ENCODE measurements at places on chromosomes 7 and 10.
A peak's percentile ranks its signal among the peaks of the same experiment; 100 is the strongest.

DNA sequence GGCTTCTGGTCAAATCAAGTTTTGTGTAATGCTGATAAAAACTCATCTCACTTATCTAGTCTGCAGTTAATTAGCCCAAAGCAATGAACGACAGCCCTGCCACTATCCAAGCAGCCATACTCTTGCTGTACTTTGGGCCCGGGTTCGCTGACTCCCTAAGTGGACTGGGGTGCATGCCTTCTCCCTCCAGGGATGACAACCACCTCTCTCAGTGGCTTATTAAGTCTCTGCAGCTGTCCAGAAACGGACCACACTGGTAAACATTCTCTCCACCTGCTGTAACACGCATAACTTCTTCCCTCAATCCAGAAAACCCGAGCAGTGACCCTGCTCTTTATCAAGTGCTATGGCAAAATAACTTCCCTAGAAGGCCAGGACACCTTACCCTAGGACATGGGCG is 3.9 kb downstream of the FBXW4 start:
- DNase-seq: no peak

GRCh38 chr7:100614308-100614861 is 2.0 kb downstream of the MOSPD3 start:
- DNase-seq: no peak

DNA sequence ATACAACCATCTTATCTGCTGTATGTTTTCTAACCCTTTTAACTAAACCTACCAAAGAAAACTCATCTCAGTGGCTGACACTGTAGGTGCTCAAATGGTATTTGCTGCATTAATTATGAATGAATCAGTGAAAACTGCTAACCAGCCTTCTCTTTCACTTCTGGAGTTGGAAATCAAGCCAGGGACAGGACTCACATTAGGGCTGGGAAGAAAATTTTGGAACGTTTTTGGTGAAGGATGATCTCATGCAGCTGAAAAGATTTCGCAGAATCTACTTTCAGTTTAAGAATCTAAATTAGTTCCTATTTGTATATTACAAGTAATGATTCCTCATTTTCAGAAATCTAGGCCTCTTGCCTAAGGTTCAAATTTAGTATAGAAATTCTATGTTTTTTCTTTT is 12.9 kb downstream of the MTPN start:
- DNase-seq: peak; percentile 74

DNA sequence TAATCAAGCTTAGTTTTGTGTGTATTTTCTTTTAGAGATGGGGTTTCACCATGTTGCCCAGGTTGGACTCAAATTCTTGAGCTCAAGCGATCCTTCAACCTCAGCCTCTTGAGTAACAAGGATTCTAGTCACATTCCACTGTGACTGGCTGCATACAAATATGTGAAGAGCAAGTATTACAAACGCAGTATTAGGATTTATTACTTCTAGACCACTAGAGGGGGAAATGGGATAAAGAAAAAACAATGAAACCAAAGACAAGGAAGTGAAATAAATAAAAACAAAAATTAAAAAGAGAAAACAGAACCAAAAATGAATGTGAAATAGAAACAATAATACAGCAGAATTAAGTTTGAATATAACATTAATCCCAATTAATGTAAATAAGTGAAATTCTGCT is 308.7 kb downstream of the ANKRD30A start:
- DNase-seq: peak; percentile 19

- DNase-seq: no peak
Measured at GRCh38 chr10:22152403-22152802, 65.4 kb downstream of the EBLN1 start.

DNA sequence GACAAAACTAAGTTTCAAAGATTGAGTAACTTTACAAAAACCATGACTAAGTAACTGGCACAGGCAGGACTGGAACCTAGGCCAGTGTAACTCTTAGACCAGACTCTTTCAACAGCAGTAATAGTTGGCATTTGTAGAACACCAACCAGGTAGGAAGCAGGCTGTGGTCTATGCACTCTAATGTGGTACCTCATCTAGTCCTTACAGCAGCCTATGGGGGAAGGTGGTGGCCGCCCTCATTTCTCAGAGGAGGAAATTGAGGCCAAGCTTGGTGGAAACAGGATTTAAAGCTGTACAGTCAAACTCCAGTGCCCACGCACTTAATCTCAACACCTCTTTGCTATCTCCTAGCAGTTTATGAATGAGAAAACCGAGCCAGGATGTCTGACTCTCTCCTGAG is 165.4 kb upstream of the LRGUK start:
- no peak for DNase-seq

DNA sequence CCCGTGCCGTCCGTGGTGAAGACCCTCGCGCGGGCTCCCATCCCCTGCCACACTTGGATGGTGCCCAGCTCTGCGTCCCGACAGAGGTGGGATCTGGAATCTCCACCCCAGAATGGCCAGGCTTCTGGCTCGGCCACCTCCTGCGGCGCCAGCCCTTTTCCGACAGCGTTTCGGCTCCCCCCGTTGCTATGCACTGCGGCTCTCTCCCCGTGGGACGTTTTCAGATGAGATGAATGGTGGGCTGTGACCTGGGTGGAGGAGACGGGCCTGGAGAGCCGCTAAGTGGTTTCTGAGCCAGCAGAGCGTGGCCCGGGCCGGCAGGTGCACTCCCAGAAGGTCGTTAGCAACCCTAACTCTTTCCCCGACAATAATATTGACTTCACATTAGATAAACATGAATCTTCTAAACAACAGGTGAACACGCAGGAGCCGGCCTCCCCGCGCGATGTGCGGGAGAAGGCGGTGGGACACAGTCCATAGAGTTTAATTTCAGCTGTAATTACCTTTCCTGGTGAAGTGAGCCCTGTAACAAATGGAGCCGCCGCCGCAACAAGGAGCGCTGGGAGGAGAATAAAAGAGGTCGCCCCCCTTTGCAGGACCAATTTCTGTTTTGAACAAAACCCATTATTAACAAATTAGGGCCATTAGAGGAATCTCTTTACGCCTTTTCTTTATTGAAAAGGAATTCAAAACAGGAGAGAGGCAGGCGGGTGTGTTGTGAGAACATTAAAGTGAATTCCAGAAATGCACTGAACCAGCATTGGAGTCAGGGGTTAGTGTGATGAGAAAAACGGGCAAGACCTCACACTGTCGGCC is 294.3 kb upstream of the PFKP start:
- no peak for DNase-seq

DNA sequence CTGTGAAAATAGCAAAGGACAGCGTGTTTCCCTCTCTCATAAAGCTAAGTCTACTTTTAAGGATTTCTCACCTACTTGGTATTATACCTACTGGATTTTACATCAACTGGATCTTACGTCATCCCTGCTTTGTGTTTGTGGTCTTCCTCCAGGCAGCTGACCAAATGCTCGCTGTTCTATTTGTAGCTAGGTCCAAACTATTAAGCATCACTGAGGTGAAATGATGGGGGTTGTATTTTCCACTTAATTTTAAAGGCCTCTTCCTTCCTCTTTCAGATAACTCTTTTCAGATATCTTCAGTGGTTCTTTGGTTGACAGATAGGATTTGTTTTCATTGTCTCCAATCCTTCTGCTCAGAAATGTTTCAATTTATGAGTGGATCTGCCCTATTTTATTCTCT is 169.7 kb downstream of the RNLS start:
- DNase-seq: no peak

DNA sequence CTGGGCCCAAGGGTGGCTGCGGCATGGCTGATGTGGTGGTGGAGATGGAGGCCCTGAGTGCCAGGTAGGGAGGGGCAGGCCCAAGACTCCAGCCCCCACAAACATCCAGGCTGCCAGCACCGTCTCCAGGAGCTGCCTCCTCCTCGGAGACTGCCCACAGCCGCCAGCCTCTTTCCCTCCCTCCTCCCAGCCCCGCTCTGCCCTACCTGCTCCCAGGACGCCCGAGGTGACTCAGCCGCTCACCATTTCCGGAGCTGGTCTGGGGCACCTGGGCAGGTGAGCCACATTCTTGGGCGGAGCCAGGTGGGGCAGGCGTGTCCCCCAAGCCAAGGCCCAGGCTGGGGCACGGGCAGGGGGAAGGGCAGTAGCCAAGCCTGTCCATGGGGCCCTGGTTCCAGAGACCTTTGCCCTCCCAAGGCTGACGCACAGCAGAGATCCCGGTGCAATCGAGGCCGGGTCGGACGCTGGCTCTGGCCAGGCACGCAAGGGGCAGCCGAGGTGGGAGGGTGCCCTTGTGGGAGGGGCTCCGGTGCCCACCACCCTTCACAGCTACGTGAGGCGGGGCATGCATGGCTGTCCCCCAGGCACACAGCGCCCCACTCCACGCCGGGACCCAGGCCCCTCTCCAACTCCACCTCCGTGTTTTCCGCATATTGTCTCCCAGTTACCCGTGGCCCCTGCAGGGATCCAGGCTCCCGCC is 8.8 kb downstream of the ADAP1 start:
- DNase-seq: no peak

DNA sequence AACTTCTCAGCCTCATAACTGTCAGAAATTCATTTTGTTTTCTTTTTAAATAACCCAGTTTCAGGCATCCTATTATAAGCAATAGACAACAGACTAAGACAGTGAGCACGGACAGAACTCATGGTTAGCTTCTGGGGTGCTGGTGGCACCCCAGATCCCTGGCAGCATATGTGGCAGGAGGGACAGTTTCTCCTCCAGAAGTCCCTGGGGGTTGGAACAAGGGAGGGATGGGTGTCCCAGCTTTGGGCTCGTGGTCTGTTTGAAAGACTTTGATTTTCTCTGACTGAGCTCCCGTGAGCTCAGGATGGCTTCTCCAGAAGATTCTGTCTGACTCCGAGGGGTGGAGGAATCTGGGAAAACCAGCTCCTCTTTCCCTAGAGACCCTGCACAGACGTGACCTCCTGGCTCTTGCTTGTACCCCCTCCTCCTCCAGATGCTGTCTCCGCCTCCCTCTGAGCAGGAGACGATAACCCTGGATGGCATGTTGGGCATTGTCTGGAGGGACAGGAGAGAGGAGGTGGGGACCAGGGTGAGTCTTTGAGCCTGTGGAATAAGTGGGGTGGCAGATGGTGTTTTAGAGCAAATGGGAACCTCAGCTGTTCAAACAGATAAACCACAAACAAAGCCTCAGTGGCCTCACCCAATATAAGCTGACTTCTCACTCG is 421.1 kb downstream of the GLRX3 start:
- DNase-seq: no peak

GRCh38 chr7:134943785-134944400 is 42.4 kb upstream of the AGBL3 start:
- peak; percentile 30 for DNase-seq

DNA sequence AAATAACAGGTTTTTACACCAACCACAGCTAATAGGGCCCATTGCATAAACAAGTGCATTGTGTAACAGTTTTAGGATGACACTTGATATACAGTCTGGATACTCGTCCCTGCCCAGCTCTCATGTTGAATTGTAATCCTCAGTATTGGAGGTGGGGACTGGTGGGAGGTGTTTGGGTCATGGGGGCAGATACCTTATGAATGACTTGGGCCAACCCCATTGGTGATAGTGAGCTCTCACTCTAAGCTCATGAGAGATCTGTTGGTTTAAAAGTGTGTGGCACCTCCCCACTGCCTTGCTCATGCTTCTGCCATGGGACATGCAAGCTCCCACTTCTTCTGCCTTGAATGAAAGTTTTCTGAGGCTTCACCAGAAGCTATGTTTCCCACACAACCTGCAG is 136.7 kb downstream of the PDE1C start:
- peak; percentile 45 for DNase-seq

DNA sequence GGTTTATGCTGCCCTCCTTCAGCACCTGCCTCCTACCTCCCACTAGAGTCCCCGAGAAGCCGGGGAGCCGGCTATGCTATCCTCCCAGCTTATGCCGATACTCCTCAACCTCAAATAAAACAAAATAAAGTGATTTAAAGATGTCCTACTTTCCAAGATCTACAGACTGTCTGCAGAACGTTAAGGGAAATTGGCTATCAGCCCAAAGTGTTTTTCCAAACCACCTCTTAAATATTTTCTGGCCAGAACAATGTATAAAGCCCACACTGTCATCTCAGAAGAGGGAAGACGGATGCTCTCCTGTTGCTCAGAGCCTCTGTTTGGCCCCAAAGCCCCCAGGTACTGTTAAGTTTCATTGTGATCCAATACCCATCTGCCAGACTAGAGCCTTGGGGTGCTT is 54.0 kb upstream of the MGMT start:
- DNase-seq: no peak

DNA sequence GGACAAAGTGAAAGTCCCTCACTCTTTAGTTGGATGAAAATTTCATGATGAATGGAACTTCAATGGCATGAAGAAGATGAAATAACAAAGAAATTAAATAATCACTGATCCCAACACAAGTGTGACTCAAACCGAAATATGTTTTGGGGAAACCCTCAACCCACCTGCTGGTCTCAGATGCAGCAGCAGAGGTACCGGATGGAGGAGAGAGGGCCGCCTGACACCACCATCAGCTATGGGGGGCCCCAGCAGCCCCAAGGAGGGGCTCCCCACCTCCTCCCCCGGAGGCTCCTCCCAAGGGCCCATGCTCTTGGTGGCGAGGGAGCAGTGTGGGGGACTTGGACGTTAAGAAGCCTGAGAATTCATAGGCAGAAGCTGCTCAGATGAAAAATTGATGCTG is 137.2 kb upstream of the ADARB2 start:
- DNase-seq: no peak

DNA sequence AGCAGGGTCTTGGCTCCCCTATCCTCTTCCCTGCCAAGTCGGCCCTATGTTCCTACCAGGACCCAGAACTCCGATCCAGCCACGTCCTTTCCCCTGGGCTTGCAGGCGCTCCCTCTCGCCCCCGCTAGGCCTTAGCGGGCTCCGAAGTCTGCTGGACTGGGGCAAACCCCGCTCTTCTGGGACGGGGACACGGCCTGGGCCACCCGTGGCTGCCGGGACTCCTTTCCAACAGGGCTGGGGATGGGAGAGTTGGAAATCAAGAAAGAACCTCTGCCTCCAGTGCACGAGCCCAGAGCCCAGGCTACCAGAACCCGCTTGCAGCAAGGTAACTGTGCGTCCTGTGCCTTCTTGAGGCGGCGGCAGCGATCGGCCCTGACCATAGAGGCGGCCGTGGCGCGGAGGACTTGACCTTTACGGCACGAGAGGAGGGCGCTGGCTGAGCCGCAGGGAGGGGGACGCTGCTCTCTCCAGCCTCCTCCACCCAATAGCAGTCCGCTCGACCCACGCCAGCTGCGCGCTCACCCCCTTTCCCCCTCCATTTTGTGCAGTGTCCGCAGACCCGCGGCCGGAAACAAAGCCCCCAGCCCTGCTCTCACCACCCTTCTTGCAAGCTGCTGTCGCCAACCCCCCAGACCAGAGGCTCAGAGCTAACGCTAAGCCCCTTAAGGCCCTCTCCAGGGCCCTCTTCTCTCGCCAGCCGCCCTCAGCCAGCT is 7.0 kb upstream of the HOXA11 start:
- DNase-seq: no peak

GRCh38 chr10:119980956-119981750 is 88.6 kb downstream of the SEC23IP start:
- DNase-seq: no peak

DNA sequence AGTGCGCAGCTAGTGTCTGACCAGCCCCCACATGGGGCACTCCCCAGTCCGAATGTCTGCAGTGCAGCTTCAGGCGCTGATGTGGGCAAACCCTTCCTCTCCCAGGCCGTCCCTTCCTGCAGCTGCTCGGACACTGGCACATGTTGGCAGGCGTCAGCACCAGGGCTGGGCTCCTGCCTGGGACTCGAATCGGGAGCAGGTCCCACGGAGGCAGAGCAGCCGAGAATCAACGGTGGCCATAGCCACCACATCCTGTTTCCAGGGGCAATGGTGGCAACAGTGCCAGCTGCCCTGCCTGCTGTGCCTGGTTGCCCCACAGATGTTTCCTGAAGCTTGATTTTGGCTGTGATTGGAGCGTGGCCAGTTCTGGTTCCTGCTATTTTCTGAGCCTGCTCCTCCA is 65.8 kb downstream of the MGMT start:
- no peak for DNase-seq

Data from GM23248 (cell line).